ENCODE measurements at places on chromosomes 4 and X.

DNA sequence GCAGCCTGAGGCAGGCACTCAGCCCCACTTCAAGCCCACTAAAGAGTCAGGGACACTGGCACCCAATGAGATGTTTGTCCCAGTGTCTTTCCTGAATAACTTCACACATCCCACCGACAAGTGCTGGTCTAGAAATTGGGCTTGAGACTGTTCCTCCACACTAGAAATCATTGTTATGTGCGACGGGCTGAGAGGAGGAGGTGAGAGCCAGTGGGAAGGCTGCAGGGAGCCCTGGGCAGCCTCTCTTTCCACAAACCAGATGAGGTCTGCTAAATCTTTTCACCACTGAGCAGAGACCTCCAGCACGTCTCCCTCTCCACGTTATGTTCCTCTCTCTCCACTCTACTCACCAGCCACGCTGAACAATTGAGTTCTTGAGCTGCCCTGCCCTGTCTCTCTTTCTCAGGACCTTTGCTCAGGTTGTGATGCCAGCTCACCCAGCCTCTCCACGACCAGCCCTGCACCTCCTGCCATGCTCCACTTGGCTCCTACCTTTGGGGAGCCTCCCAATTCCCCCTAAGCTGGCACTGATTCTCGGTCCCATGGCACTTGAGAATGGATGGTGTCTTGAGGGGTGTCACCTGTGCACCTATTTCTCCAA is 8.4 kb downstream of the SCD5 start:
- no peak for DNase-seq

DNA sequence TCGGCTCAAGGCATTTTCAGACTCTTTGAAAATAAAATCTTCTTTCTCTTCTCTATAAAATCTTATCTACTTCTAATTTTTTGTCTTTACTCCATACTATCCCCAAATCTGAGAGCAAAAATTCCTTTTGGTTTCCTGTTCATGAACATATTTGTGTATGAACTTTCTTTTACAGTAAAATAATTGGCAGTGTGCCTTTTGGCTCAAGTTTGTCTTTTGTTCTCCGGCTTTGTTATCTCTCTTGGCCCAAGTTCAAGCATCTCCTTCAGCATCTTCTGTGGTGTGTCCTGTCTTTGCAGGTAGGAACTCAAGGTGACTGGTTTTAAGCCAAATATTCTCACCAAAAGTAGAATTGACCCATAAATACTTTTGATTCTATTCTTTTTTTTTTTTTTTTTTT is 276.6 kb upstream of the FAT1 start:
- DNase-seq = no peak

GRCh38 chrX:153611298-153612095 is 12.6 kb upstream of the CCNQ start:
- DNase-seq = no peak

GRCh38 chrX:151722241-151722846 is 6.5 kb downstream of the FATE1 start:
- DNase-seq = no peak

- no peak for DNase-seq
Observed at GRCh38 chr4:145740806-145741205, 60.9 kb downstream of the C4orf51 start.

- no peak for DNase-seq
Observed at GRCh38 chrX:86946569-86946968, 571.0 kb upstream of the KLHL4 start.

DNA sequence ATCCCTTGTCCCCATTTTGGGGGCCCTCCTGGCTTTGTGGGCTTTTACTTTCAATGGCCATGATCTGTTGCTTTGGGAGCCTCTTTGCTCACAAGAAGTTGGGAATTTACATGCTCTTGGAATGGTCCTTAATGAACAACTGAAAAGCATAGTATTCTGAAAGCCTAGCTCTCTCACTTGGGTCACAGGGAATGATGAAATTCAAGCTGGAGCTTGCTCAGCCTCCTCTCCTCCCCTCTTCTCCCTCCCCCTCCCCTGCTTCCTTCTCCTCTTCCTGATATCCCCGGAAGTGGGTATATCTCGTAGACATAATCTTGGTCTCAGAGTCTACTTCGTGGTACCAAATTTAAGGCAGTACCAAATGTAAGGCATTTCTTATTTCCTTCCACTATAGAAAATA is 400.6 kb upstream of the NR3C2 start:
- no peak for DNase-seq

GRCh38 chr4:110170861-110171260 is 27.6 kb downstream of the ELOVL6 start:
- DNase-seq = no peak

DNA sequence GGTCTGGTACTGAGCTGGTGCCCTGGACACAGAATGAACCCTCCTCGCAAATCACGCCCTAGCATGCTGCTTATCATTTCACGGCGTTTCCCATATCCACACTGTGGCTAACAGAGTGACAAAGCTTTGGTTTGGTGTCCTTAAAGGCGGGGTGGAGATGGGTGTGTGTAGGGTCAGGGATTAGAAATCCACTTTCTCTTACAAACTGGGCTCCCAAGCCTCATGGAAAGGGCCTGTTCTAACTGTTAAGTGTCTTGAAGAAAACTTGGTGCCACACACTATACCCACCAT is 735 bp upstream of the CHRDL1 start:
- DNase-seq = no peak

Data from T-helper 9 cell (primary cell).